ENCODE measurements at places on chromosomes 2 and 18. TPM values are rescaled to one million over a fixed set of nuclear protein-coding genes. Genes with fewer than 3 reads are reported as not detected.
A peak's percentile ranks its signal among the peaks of the same experiment; 100 is the strongest.

- peaks cover 2% of the 10 kb centered on the region for H3K36me3 ChIP-seq
- peak overlapping the region; percentile 98 for H3K27ac ChIP-seq
- DNase-seq, result no peak
- peak overlapping the region; percentile 90 for H3K4me3 ChIP-seq
- no peaks in the 10 kb centered on the region for H3K27me3 ChIP-seq
- peaks cover 3% of the 10 kb centered on the region for H3K4me1 ChIP-seq
These were observed 1.0 kb downstream of the DARS1 start for GRCh38 chr2:135984199-135985017.

GRCh38 chr2:160689441-160689840 lies 195.8 kb upstream of the RBMS1 start:
- H3K4me1 ChIP-seq, result no peaks in the 10 kb centered on the region
- no peak overlapping the region for H3K4me3 ChIP-seq
- H3K27ac ChIP-seq, result no peak overlapping the region
- H3K27me3 ChIP-seq, result no peaks in the 10 kb centered on the region

DNA sequence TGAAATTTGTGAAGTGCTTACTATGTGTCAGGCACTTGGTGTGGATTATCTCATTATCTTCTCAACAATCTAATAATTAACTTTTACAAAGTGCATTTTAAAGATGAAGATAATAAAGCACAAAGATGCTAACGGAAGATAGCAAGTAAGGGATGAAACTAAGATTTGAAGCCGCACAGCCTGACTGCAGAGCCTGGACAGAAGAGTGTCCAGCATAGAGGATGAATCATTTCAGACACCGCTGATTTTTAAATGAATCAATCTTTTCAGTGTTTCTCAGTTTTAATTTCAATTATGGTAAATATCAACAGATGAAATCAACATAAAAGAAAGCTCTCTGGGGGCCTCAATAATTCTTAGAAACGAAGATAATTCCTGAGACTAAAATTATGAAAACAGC lies 24.5 kb upstream of the STAM2 start:
- H3K27me3 ChIP-seq, result no peaks in the 10 kb centered on the region
- no peak for DNase-seq
- H3K4me1 ChIP-seq, result no peaks in the 10 kb centered on the region
- no peaks in the 10 kb centered on the region for H3K36me3 ChIP-seq
- H3K27ac ChIP-seq, result no peak overlapping the region
- H3K4me3 ChIP-seq, result no peak overlapping the region

The KATNAL2 gene
- 0.42 TPM for total RNA-seq

DNA sequence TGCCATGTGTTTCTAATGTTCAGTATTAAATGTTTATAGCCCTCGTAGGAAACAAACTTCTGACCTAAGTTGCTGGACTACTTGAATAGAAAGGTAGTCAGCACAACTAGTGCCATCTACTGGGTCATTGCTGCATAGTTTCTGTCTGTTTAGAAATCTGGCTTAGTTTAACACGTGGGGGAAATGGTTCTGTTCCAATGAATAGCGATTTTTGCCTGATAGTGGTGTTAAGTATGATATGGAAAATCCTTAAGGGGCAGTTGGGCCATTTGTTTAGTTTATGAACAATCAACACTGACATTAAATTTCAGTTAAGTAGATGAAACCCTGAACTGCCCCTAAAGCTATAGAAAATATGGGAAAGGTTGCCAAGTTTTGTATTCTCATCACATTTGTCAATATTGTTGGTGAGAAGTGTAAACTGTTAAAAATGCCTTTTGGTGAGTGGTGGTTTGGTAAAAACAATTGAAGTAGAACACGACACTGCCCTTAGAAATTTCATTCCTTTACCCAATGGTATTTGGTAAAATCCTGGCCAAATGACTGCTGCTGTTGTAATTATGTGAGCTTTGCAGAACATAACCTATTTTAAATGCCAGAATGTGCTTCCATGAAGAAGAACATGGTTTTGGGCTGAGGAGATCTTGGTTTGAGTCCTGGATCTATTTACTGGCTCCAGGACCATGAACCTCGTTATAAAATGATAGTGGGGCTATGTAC lies 13.2 kb downstream of the NABP1 start:
- no peak overlapping the region for H3K4me3 ChIP-seq
- H3K27me3 ChIP-seq, result no peaks in the 10 kb centered on the region
- peaks cover 18% of the 10 kb centered on the region for H3K4me1 ChIP-seq
- H3K36me3 ChIP-seq, result no peaks in the 10 kb centered on the region

GRCh38 chr2:84033347-84033974 lies 425.6 kb downstream of the SUCLG1 start:
- H3K27ac ChIP-seq, result no peak overlapping the region
- DNase-seq, result no peak
- H3K4me1 ChIP-seq, result no peaks in the 10 kb centered on the region
- H3K27me3 ChIP-seq, result no peaks in the 10 kb centered on the region
- no peaks in the 10 kb centered on the region for H3K36me3 ChIP-seq

DNA sequence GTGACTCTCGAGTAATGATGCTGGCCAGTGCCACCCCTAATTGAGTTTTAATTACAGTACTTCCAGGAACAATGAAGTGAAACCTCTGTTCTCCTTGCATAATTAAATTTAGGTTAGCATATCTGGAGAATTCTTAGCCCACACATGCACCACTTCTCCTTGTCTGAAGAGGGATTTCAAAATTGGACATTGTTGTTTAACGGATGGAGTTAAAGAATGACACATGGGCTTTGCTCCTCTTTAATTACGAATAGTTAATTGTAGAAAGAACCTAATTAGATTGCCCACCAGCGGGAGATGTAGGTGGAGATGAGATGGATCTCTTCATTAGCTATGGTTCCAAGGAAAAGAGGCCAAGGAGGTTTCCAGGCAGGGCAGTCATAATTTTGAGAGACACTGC lies 33.1 kb upstream of the EN1 start:
- H3K36me3 ChIP-seq, result no peaks in the 10 kb centered on the region
- H3K4me3 ChIP-seq, result no peak overlapping the region
- no peak for DNase-seq
- peaks cover 4% of the 10 kb centered on the region for H3K27me3 ChIP-seq

GRCh38 chr2:28545590-28546200 lies 49.8 kb downstream of the PLB1 start:
- DNase-seq, result no peak
- H3K4me3 ChIP-seq, result no peak overlapping the region
- H3K27me3 ChIP-seq, result no peaks in the 10 kb centered on the region
- no peaks in the 10 kb centered on the region for H3K36me3 ChIP-seq

DNA sequence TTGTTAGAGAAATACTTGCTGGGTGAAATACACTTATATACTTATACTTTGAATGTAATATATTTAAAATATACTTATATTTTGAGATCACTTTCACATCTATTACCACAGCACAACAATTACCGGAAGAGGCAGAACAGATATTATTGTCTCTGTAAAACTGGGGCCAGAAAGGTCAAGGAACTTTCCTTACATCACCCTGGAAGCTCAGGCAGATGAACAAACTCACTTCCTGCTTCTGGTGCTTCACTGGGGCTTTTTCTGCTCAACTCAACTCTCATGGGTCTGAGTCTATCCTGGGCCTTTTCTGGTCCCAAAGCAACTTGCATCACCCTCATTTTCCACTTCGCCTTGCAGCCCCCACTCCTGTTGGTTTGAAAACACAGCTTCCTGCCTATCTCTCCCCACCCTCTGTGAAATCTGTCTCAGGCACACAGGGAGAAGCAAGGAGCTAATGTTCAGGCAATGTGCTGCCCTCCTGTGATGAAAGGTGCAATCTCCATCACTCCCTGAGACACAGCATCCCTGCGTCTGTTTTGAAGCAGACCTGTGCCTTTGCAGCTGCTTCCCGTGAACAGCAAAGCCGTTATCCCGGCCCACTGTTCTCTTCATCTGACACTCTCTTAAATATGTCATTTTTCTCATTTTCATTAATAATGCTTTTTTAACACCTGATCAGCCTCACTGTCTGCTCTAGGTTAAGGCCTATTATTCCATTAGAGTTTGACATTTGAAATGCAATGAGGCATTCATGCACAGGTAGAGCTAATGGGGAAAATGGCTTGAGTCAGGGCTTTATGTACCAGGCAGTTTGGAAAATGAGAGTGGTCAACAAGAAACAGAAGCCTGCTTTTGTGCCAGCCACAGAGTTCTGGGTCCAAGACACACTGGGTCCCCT lies 251.9 kb upstream of the CHAC2 start:
- H3K4me1 ChIP-seq, result no peaks in the 10 kb centered on the region
- no peaks in the 10 kb centered on the region for H3K27me3 ChIP-seq
- H3K4me3 ChIP-seq, result no peak overlapping the region
- no peaks in the 10 kb centered on the region for H3K36me3 ChIP-seq

DNA sequence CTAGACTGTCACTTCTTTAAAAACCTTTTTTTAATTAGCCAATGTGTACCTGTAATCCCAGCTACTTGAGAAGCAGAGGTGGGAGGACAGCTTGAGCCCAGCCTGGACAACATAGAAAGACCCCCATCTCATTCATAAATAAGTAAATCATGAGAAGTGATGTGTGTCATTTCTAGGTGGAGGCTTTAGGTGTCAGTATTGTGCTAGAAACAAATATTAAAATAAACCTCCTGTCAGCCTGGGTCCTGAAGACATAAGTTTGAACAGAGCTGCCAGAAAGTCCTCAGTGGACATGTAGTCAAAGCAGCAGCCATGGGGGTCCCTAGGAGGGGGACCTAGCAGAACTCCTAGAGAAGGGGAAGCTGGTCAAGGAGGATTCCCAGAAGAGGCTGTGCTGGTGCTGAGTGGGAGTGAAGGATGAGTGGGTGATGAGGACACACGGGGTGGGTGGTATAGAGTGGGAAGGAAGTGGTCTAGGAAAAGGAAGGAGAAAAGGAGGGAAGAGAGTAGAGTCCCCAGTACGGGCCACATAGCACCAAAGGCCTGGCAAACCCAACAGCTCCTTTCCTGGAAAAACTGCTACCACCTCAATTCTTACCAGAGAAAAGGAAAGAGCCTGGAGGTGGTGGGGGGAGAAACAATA lies 316.6 kb upstream of the NCKAP5 start:
- H3K4me1 ChIP-seq, result no peaks in the 10 kb centered on the region
- DNase-seq, result no peak
- no peak overlapping the region for H3K27ac ChIP-seq
- no peaks in the 10 kb centered on the region for H3K27me3 ChIP-seq
- no peak overlapping the region for H3K4me3 ChIP-seq

DNA sequence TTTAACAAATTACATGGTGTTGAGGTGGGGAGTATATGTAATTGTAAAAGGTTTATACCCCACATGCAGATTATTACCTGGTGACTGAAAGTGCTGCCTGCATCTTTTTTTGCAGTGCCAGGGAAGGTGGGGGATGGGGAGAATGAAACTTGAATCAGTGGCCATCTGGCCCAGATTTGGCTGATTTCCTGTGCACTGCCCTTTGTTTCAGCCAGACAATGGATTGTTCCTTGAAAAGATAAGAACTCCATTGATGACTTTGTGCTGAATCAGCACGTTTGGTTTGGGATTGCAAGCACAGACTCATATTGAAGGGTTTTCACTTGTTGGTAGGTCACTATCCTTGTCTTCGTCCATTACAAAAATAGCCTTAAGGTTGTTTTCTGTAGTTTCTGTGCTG lies 20.9 kb downstream of the GREB1L start:
- H3K27me3 ChIP-seq, result no peaks in the 10 kb centered on the region
- DNase-seq, result no peak
- no peak overlapping the region for H3K27ac ChIP-seq
- H3K4me3 ChIP-seq, result no peak overlapping the region

The NYAP2 gene
- not detected for total RNA-seq

The RAD51AP2 gene
- 0.25 TPM for total RNA-seq

The ITPRIPL1 gene
- 3.1 TPM for total RNA-seq

The ALLC gene
- 1.3 TPM for total RNA-seq

The KCNIP3 gene
- total RNA-seq, result 0.59 TPM

DNA sequence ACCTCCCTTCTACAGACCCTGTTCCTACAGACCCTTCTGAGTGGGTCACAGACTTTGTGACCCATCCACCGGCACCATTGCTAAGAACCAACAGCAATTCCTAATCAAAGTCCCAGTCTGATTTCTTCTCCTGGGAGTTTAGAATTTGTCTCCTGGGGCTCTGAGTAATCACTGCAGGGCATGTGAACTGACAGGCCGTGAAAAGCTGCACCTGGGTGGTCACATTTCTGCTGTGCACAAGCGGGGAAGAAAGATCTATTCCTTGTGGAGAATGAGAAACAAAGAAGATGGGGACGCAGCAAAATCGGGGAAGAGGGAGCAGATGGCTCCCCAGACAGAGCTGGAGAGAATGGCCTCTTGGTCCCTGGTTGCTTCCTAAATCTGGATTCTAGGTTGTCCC lies 151.0 kb downstream of the ARL4C start:
- H3K27me3 ChIP-seq, result no peaks in the 10 kb centered on the region
- H3K4me1 ChIP-seq, result no peaks in the 10 kb centered on the region
- no peak overlapping the region for H3K27ac ChIP-seq
- DNase-seq, result no peak
- H3K36me3 ChIP-seq, result no peaks in the 10 kb centered on the region
- no peak overlapping the region for H3K4me3 ChIP-seq

DNA sequence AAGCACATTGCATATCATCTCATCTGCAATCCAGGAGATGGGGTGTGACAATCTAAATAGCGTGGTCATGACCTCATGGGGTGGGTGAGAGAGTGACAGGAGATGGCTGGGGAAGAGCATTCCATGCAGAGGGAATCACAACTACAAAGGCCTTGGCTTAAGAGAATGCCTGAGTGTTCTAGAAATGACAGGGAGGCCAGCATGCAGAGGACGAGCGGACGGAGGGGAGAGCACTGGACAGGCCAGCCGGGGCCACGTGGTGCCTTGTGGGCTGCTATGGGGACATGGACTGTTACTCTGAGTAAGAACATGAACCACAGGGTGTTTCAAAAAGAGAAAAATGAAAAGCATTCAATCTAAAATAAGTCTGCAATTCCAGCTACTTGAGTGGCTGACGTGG lies 117.9 kb upstream of the ODC1 start:
- peaks cover 9% of the 10 kb centered on the region for H3K36me3 ChIP-seq
- no peaks in the 10 kb centered on the region for H3K4me1 ChIP-seq
- no peak overlapping the region for H3K4me3 ChIP-seq
- no peaks in the 10 kb centered on the region for H3K27me3 ChIP-seq
- H3K27ac ChIP-seq, result no peak overlapping the region
- no peak for DNase-seq

The RPRM gene
- total RNA-seq, result not detected
